ENCODE measurements at places on chromosomes 6 and 20. TPM values are rescaled to one million over a fixed set of nuclear protein-coding genes. Genes with fewer than 3 reads are reported as not detected.

GRCh38 chr20:48599748-48600469 lies 227.9 kb downstream of the PREX1 start:
- peak; percentile 22 for DNase-seq

DNA sequence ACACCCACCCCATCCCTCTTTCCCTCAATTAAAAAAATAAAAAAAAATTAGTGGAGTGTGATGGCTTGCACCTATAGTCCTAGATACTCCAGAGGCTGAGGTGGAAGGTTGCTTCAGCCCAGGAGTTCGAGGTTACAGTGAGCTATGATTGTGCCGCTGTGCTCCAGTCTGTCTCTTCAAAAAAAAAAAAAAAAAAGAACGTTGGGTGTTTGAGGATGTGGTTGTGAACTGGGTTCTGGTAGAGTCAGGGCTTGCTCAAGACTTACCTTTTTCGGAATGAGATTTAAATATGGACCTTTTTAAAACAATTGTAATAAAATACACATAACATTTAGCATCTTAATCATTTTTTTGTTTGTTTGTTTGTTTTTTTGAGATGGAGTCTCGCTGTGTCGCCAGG lies 211.9 kb downstream of the OR2B2 start:
- no peak for DNase-seq

DNA sequence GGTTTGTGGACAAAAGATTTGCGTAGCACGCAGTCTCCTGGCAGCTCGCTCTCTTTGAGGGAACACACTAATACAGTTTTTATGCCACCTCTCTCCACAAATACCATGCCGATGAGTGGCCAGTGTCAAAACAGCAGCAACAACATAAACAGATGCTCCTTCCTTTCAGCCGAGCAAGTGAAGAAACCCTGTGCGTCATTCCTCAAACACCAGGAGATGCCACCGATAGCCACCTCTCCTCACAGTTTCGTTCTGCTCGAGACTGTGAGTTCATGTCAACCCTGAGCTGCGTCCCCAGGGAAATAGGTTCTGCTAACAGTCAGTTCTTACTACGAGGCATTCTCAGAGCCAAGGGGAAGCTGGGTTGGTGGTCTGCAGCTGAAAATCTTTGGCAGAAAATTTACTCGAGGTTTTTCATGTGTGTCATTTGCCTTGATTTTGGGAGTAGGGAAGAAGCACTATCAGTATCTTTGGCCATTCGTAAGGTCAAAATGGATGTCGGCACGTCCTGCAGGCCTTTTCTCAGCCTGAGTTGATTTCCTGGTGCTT lies 59.9 kb downstream of the EYA2 start:
- DNase-seq, result no peak

DNA sequence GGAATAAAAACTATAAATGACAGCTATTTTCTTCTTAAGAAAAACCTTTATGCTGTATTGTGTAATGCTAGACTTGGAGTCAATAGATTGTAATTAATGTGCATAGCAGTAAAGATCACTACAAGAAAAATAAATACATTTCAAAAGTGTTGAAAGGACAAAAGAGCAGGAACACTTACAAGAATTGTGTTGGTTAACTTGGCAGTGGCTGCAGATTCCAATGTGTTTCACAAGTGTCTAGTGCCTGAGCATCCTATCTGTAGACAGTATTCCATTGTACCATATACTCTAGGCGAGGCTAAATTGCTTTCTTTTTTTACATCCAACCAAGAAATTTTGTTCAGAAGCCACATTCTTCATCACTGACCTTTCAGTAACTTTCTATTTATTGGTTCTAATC lies 924.1 kb downstream of the EPHA7 start:
- no peak for DNase-seq

- no peak for DNase-seq
These were observed 25.6 kb upstream of the GABRR1 start for GRCh38 chr6:89242574-89243330.

- DNase-seq, result no peak
These were observed 28.8 kb downstream of the PDE7B start for GRCh38 chr6:135880066-135880972.

Gene HECA
- total RNA-seq, result 9.6 TPM

Gene KIF6
- not detected for total RNA-seq

Gene XKR7
- total RNA-seq, result not detected

Measured in right lobe of liver (tissue), 6 donors.